ENCODE measurements at places on chromosomes 11 and 22.

DNA sequence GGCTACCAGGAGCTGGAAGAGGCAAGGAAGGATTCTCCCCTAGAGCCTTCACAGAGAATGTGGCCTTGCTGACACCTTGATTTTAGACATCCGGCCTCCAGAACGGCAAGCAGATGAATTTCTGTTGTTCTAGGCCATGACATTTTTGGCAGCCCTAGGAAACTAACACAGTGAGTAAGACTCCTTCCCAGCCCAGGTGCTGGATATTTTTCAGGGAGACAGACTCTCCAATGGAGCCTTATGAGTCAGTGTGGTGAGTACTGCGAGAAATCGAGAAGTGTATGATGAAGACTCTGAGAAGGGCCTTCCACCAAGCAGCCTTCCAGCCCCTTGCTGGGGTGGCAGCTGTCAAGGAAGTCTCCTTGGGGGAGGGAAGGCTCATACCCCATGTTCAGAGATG is 114.4 kb downstream of the OSBP2 start:
- DNase-seq, result no peak

DNA sequence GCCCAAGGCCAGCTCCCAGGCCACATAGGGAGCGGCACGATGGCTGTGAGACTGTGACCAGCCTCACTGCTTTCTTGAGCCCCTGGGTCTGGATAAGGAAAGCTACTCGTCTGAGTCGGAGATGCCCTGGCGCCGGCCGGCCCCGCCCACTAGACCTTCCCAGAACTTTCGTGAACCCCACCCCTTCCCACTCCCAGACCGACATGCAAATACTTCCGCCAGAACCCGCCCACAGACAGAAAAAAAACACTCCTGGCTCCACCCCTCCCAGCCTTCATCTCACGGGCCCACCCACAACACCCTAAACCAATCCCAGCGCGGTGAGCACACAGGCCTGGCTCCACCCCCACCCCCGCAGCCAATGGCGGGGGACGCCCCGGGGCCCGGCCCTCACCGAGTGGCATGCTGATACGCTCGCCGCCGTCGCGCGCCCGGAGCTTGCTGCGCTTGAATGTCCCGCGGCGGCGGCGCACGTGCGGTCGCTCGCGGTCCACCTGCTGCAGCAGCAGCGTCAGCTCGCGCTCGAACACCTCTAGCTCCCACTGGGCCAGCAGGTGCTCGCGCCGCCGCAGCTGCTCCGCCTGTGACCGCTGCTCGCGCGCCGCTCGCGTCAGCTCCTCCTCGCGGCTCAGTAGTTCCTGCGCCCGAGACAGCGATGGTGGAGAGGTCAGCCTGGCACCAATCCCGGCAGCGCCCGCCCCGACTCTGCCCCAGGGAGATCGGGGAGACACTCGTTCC is 7.0 kb downstream of the MAP3K11 start:
- DNase-seq, result peak; percentile 65

GRCh38 chr22:48800036-48800885 is 1027.4 kb downstream of the BRD1 start:
- no peak for DNase-seq

GRCh38 chr11:2929531-2929949 is 320 bp upstream of the PHLDA2 start:
- no peak for DNase-seq

GRCh38 chr22:30210235-30210909 is 36.2 kb downstream of the LIF start:
- DNase-seq, result no peak

DNA sequence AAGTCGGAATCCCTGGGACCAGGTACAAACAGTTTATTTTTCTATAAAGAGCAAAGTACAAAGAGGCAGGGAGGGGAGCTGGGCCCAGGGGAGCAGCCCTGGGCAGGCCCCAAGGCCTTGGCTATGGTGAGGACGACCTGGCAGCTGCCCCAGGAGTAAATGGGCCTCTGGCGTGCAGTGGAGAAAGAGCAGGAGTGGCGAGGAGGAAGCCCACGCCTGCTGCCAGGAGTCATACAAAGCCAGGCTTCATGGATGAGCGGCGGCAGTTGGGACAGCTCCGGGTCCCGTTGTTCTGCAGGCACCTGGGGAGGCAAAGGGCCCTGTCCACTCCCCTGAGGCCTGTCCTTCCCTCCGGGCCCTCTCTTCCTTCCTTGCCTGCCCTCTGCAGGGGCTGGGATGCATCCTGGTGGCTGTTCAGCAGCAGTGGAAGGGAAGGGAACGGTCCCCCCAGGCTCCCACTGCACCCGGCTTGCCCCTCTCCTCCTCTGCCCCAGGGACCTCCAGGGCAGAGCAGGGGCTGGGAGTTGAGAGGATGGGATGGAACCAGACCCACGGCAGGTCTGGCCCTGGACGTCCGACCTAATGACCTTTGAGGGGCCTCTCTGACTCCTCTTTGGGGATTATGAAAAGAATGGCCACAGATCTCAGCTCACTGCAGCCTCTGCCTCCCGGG is 11.1 kb downstream of the RAPSN start:
- no peak for DNase-seq

DNA sequence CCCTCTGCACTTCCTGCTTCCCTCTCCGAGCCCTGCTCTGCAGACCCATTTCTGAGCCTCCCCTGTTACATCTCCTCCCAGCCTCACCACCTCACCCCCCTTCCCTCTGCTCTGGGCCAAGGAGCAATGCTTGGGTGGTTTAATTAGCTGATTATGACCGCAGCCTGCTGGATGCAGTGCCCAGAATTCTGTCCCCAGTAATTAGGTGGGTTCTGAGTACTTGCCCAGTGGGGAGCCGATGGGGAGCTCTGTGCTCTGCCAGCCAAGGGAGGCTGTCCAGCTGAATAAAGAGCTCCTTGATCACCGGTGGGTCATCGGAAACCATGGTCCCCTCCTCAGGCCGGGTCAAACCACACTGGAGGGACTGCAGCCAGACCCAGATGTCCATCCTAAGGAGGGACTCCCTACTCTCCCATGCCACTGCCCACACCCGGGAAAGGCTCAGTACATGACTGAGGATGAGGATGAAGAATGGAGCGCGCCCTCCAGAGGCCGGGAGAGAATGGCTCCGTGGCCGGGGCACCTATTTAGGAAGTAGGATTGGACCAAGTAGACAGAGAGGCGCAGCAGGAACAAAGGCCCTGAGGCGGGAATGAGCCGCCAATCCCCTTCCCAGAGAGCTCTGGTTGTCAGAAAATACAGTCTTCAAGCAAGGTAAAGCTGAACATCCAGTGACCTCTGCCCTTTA is 9.1 kb downstream of the ARRB1 start:
- no peak for DNase-seq

DNA sequence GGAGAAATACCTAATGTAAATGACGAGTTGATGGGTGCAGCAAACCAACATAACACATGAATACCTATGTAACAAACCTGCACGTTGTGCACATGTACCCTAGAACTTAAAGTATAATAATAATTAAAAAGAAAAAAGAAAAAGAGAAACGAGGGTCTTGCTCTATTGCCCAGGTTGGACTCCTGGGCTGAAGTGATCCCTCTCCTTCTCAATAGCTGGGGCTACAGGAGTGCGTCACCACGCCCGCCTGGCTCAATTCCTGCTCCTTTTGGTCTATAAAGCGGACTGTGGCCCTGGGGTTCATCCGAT is 521 bp upstream of the PTS start:
- no peak for DNase-seq

GRCh38 chr11:1335811-1336761 is 26.7 kb upstream of the TOLLIP start:
- DNase-seq, result no peak

GRCh38 chr11:71342951-71343827 is 90.8 kb upstream of the SHANK2 start:
- DNase-seq, result peak; percentile 54

- DNase-seq, result no peak
These were observed 45.6 kb downstream of the SMCO4 start for GRCh38 chr11:93497596-93497995.

GRCh38 chr11:122242731-122243130 is 126.7 kb upstream of the BLID start:
- no peak for DNase-seq

- DNase-seq, result no peak
These were observed 220.3 kb downstream of the CNTN5 start for GRCh38 chr11:99241066-99241465.

DNA sequence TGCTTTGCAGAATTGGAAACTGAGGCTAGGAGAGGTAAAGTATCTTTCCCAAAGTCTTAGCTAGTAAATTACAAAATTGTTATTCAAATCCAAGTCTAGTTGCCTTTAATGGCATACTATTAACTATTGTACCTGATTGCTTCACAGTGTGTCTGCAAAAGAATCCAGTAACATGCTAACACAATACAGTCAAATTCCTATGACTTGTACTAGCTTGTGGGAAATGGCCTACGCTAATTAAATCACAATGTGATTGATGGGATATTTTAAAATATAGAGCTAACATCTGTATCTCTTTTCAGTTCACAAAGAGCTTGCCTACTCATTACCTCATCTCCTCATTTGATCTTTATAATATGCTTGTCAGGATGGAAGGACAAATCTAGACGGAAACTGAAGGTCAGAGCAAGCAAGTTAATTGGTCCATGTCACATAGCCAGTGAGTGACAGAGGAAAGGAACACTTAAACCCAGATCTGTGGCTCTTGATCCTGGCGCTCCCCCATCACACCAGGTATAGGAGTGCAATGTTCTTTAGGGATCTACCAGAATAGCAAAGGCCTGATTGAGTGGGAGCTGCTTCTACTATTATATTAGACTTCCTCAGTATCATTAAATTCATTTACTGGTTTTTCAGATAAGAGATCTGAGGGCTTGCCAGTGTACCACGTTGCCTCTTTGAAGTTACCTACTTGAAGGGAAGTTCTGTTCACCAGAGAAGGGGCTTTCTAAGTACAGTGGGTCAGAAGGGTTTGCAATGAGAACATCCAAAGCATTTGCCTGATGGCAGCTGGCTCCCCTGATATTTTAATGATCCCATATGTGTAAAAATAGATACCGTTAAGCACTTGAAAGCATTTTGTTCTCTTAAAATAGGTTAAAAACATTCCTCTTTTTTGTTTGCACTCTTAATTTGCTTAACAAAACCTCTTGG is 213.6 kb upstream of the SESN3 start:
- DNase-seq, result no peak

- no peak for DNase-seq
These were observed 128.5 kb downstream of the CWF19L2 start for GRCh38 chr11:107329164-107329563.

- no peak for DNase-seq
These were observed 8.9 kb downstream of the GDPD5 start for GRCh38 chr11:75516886-75517285.

GRCh38 chr11:28715726-28716125 is 607.5 kb downstream of the METTL15 start:
- no peak for DNase-seq

GRCh38 chr11:121889931-121890330 is 226.1 kb downstream of the BLID start:
- no peak for DNase-seq

GRCh38 chr11:35043936-35044335 is 95.0 kb upstream of the CD44 start:
- no peak for DNase-seq

GRCh38 chr22:48926643-48927042 is 901.0 kb downstream of the BRD1 start:
- DNase-seq, result no peak

GRCh38 chr11:78266451-78266850 is 77.7 kb downstream of the USP35 start:
- DNase-seq, result no peak

- DNase-seq, result peak; percentile 26
These were observed 274.9 kb upstream of the CADM1 start for GRCh38 chr11:115778928-115779650.

DNA sequence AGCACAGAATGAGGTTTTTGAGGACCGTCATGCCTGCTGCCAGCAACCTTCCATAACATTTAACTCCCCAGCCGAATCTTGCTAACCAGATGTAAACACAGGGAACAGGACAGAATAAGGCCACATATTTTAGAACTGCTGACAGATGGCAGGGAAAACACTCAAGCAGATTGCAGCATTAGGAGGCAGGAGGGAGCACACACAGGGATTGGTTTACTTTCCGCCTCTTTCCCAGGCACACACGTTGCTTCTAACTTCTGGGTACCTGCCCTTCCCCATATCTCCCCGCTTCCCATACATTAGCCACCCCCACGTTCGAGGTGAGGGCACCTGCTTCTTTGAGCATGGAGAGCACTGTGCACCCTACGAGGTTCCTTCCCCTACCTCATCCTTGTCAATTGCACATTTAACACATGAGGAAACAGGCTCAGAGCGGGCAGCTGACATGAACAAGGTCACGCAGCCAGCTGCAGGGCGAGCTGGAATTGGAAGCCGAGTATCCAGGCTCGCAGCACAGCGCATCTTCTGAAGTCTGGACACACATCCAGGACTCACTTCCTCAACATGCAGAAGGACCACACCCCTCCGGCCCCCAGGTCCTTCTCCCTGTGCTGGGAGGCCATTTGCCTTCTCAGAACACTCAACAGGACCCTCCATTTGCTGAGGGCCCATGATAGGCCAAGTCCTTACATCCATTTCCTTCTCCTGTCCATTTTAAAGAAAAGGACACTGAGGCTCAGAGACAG is 18.7 kb downstream of the ASPHD2 start:
- no peak for DNase-seq

GRCh38 chr22:49117486-49117885 is 710.2 kb downstream of the BRD1 start:
- no peak for DNase-seq

DNA sequence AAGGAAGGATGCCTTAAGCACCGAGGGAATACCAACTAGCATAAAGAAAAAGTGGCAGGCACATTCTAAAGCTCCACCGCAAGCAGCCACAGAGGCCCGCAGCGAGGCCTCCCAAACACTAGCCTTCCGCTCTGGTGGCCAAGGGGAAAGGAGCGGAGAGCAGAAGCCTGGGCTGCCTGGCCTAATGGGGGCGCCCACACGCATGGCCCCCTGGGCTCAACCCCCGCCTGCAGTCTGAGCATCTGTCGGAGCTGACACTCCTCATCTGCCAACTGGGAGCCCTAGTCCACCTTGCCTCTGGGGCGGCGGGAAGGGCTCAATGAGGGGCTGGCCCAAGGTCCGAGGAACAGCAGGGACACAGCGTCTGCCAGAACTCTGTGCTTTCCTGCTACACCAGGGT is 50.1 kb upstream of the WNT11 start:
- no peak for DNase-seq

DNA sequence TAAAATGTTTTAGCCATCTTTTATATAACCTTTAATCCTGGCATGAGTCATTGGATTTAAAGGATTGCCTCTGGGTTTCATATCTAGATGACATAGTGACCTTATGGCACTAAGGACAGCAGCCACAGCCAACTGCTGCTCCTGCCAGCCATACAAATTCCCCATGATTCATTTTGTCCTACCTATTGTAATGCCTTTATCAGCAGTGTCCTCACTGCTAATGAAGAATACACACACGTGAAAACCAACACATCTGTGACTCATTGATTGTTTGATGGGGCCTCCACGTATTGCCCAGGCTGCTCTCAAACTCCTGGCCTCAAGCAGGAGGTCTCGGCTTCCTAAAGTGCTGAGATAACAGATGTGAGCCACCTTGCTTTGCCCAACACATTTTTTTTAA is 1.8 kb downstream of the LDHAL6A start:
- no peak for DNase-seq

Data from GM12891 (cell line).